Right ventricle myocardium superior (tissue), 1 donor: ENCODE measurements at places on chromosomes 5 and 9. TPM values are rescaled to one million over a fixed set of nuclear protein-coding genes. Genes with fewer than 3 reads are reported as not detected.
A peak's percentile ranks its signal among the peaks of the same experiment; 100 is the strongest.

Gene KIF12
- total RNA-seq, result not detected

Gene CERT1
- total RNA-seq, result 32.1 TPM

Gene C1QTNF3
- 0.70 TPM for total RNA-seq

Gene GADD45G
- total RNA-seq, result 48.9 TPM

Gene TLR4
- total RNA-seq, result 15.6 TPM

Gene RRAGA
- total RNA-seq, result 69.4 TPM

GRCh38 chr9:71758277-71758676 lies 10.0 kb downstream of the CEMIP2 start:
- no peak for DNase-seq

DNA sequence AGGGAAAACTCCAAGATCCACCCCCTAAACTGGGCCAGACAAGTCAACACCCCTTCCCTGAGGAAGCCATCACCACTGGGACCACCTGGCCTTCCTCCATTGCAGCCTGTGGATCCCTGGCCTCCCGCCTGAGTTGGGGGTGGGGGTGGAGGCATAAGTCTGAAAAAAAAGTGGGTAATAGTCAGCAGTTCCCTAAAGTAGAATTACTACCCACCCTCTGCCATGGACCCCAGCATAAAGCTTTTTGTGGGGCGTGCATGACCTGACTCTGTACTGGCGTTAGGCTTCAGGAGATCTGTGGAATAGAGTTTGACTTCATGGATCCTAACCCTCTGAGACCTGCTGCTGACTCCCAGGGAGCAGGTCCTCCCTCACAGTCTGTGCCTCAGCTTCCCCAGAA lies 2.0 kb upstream of the CXXC5 start:
- no peak for DNase-seq

- DNase-seq, result no peak
Observed at GRCh38 chr5:57828221-57828620, 345.6 kb upstream of the ACTBL2 start.

GRCh38 chr5:10009802-10010201 lies 239.9 kb downstream of the ATPSCKMT start:
- DNase-seq, result no peak

- no peak for DNase-seq
Observed at GRCh38 chr9:87614397-87614796, 111.5 kb upstream of the CTSL start.

DNA sequence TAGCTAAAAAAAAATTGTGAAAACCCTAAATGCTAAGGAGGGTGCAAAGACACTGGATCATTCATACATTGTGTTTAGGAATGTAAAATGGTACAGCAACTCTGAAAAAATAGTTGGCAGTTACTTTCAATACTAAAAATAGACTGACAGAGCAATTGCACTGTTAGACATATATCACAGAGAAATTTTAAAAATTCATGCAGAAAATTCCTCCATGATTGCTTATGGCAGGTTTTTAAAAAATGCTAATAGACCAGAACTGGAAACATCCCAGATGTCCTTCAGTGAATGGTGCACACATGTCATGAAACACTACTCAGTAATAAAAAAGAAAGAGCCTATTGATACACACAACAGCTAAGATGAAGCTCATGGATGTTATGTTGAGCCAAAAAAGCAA lies 349.8 kb upstream of the DAB2 start:
- DNase-seq, result no peak

DNA sequence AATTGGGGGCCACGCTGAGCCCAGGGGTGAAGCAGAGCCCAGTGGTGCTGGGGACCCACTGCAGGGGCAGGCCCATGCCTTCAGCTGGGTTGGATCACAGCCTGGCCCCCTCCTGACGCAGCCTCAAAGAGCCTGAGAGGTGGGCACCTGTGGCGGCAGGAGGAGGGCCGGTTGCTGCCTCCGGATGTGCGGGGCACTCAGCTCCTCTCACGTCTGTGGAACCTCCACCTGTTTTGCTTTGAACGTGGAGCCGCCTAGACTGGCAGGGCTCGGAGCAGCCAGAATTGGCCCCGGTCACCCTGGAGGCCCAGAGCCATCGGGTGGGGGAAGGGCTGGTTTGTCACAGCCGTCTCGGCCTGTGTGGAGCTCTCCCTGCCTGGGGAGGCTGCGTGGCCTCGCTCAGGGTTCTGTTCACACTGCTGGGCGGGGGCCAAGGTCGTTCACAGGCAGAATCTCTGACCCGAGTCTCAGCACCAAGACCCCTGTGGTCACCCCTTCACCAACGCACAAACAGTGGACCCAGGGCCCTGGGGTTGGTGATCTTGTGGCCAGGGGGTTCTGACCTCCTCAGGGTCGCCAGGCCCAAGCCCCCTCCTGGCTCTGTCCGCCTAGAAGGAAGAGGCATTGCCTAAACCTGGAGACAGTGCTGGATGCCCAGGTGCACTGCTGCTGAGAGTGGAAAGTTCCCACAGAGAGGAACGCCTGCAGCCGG lies 9.2 kb upstream of the SLC9A3 start:
- peak; percentile 29 for DNase-seq

- DNase-seq, result no peak
Observed at GRCh38 chr9:114850871-114851270, 45.0 kb upstream of the TNFSF15 start.

- peak; percentile 93 for DNase-seq
Observed at GRCh38 chr5:142655339-142656267, 30.3 kb downstream of the FGF1 start.
